ENCODE measurements at places on chromosomes 1 and 21.
A peak's percentile ranks its signal among the peaks of the same experiment; 100 is the strongest.

DNA sequence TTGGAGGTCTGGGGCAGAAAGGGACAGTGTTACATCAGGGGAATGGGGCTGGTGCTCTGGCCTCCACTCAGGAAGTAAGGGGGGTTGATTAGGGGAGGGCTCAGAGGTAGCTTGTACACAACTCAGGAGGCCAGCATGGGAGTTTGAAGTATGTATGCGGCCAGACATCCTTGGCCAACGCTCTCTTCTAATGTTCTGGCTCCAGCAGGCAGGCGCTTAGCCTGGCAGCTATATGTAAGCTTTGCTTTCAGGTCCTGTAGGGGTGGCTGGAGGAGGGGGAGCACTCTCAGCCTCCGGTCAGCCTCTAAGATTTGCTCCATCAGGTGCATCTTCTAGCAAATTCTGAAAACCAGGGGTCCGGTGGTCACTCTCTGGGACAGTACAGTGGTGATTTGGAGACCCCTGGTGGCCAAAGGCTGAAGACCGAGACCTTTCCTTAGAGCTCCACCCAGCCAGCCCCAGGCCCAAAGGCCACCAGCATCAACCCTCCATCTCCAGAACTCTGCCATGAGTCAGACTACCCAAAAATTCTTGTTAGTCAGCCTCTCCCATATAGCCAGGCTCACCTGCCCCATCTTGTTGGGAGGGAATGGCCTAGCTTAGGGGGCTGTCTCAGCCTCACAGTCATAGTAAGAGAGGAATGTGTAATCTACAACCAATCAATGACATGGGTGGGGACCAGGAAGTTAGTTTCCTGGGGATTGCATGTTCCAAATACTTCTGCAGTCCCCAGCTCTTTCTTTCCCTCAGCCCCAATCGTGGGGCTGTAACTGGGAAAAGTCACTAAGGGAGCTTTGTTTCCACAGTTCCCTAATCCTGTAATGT lies 9.7 kb upstream of the COL8A2 start:
- DNase-seq = peak; percentile 61

DNA sequence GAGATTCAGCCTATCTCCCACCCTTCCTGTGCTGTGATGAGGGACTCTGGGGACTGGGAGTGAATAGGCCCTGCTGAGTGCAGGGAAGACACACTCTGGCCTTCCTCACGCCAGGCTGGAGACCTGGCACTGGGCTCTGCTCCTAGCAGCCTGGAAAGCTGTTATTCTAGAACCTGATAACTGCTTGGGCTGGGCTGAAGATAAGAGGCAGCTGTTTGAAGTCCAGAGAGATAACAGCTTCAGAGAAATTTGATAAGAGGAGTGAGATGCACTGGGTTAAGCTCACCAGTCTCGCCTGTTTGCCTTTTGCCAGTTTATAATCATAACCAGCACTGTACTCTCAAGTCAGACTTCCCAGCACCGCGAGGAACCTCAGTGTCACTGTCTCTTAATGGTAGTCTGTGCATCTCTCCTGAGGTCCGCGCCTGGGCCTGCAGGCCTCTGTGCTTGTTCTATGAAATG lies 46.6 kb upstream of the GPR37L1 start:
- no peak for DNase-seq

DNA sequence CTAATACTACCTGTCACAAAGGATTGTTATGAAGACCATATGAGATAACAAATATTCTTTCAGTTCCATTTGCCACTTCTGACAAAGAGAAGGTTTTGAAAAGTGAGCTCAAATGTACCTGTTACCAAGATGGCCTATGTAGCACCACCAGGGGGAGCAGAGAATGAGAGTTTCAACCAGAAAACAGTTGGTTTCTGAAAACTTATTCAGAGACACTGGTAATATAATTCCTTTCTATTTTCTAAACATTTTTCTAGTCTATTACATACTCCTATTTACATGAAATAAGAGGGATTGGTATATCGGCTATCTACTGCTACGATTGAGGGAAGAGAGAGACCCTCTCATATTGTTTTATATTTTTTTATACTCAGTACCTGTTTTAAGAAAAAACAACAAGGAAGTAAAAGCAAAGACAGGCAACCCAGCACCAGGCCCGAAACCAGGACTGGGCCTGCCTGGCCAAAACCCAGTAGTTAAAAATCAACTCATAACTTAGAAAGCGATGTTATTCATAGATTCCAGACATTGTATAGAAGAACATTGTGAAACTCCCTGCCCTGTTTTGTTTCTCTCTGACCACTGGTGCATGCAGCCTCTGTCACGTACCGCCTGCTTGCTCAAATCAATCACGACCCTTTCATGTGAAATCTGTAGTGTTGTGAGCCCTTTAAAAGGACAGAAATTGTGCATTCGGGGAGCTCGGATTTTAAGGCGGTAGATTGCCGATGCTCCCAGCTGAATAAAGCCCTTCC lies 48.3 kb downstream of the IL23R start:
- no peak for DNase-seq

- DNase-seq = no peak
Measured at GRCh38 chr1:165678509-165678908, 19.9 kb downstream of the ALDH9A1 start.

DNA sequence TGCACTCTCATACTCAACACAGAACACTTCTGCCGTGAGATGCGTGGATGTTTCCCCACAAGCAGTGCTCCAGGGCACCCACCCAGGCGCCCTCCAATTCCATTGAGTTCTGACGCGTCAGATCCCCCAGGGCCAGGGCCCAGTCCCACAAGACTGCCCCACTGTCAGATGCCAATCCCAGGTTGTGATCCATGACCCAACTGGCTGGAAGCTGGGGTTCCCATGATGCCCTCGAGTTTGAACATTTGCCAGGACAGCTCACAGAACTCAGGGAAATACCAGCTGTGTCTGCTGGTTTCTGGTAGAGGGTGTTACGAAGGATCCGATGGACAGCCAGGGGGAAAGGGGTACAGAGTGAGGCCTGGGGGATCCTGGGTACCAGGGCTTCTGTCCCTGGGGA lies 58.4 kb downstream of the AGPAT3 start:
- DNase-seq = no peak

GRCh38 chr1:29695036-29695435 lies 458.7 kb downstream of the PTPRU start:
- no peak for DNase-seq

GRCh38 chr1:160474392-160475242 lies 48.4 kb downstream of the SLAMF6 start:
- no peak for DNase-seq

GRCh38 chr21:32826329-32827167 lies 55.0 kb upstream of the PAXBP1 start:
- no peak for DNase-seq

GRCh38 chr1:40058097-40058452 lies 17.5 kb downstream of the CAP1 start:
- DNase-seq = no peak

Data from left cardiac atrium (tissue), 4 donors.